Activated B cell treated with CpG ODN at 0.5 μM for 24 hours (primary cell): ENCODE measurements at places on chromosomes 2 and 18. TPM values are rescaled to one million over a fixed set of nuclear protein-coding genes. Genes with fewer than 3 reads are reported as not detected.

- DNase-seq = no peak
Measured at GRCh38 chr2:113061241-113061640, 2.2 kb downstream of the IL36RN start.

GRCh38 chr2:158931572-158931971 lies 36.9 kb upstream of the TANC1 start:
- no peak for DNase-seq

Gene CBLN2
- 0.09 TPM in 1 of 2 replicates, not detected in the other for total RNA-seq

DNA sequence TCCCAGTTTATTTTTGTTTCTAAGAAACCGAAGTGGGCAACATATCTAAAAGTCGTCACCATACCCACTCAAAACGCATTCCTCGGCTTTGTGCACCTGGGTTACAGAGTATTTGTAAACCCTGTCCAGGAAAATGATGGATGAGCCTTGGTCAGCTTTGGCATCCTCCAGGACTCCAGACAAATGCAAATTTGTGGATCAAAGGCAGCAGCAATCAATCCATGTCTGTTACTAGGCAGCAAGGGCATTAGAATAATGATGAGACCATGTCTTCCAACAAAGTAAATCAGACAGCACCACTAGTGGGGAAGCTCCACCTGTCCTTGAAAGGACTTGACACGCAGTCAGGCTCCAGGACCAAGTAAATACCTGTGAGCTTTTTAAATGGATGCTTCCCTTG lies 672.6 kb upstream of the GYPC start:
- DNase-seq = no peak

Gene FBXO15
- 0.69 and 0.98 TPM in 2 replicates for total RNA-seq

DNA sequence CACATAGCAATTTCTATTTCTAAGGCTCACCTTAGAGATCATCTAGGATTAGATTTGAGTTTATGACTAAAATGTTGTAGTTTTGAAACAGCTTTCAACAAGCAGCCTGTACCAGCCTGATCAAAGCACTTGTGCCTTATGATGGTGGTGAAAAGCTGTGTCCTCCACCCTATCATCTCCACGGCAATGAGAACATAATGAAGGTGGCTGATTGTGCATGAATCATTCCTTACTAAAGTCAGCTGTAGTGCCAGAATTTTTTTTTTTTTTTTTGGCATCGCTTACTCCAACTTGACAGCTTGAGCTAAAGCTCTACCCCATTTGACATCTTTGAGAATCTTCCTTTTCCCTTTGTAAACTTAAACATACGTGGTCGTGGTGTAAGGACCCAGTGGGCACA lies 86.0 kb downstream of the DCC start:
- DNase-seq = no peak

GRCh38 chr2:219384859-219385258 lies 2.9 kb downstream of the DNPEP start:
- no peak for DNase-seq

- DNase-seq = no peak
Measured at GRCh38 chr2:189621781-189622180, 39.5 kb upstream of the ASNSD1 start.

DNA sequence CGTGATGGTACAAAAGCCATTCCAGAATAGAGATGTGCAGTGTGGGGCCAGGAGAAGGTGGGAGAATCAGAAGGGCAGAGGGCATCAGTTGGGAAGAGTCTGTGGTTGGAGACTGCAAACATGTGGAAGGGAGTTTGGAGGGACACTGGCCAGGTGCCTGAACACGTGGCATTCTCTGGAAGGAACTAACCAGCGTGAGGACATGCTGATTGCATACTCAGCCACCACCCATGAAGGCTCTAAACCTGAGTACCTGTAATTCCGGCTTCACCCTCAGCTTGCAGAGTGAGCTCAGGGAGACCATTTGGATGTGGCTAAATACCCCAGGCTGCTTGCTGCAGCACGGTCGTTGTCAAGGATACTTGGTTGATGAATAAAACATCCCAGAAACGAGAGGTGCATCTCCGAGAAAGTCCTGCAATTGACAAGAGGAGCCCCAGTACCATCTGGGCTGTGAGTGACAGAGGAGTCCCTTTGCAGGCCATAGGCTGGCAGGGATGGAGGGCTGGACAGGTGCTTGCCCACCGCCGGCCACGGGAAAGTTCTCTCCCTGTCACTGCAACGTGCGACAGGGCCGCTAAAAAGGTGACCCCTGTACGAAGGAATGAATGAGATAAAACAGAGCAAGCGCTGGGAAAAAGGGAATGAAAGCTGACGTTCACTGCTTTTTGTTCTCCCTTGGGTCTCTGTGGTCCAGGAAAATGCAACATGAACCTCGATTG lies 5.0 kb downstream of the ACKR3 start:
- no peak for DNase-seq

DNA sequence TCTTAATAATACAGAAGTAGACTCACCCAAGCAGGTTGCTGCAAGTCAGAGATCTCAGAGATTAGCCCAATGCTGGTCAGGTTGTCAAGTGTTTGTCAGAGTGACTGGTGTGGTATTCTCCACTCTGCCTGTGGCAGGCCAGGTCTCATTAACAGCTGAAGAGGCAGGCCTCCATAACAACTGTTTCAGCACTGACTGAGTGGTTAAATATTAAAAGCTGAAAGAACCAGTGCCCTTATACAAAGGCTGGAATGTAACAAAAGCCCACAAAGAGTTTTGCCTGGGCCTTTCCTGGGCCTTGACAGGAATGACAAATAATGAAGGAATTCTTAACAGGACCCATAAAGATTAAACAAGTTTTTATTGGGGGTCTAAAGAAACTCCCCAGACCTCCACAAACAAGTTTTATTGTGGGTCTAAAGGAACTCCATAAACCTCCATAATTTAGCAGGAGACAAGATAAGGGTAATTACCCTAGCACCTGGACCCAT lies 26.8 kb downstream of the SULT1C2 start:
- DNase-seq = no peak

DNA sequence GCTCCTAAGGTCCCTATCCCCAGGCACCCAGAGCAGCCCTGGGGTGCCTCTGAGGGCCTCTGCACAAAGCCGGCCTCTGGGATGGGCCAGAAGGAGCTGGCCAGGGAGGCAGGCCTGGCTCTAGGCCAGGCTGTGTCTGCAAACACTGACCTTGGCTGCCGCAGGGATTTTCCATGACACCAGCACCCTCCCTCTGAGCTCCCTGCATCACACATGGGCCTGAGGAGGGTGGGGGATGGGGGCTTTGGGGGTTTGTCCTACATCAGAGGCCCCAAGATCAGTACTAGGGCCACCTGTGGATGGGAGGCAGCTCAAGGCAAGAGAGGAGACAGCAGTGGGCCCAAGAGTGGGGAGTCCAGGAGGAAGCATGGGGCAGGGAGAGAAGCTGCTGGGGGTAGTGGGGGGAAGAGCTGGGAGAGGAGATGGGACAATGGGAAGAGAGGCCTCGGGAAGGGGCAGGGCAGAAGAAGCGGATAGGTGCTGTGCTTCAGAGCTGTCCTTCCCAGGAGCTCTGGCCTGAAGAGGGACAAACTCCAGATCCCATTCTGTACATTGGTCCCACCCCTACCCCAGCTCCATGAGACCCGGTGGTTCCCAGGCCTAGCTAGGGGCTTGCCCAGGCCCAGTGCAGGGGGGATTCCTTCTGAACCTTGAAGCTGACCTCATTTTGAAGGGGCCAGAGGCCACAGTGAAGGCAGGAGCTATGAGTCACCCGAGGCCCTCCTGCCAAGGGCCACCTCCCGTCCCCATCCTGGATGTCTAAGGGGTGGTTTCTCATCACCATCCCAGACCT lies 28.0 kb downstream of the KCNK3 start:
- DNase-seq = no peak

Gene CFC1
- total RNA-seq = not detected in 2 replicates

GRCh38 chr18:67726882-67727281 lies 210.4 kb upstream of the DSEL start:
- no peak for DNase-seq

GRCh38 chr2:103367877-103368276 lies 606.0 kb downstream of the TMEM182 start:
- DNase-seq = no peak

DNA sequence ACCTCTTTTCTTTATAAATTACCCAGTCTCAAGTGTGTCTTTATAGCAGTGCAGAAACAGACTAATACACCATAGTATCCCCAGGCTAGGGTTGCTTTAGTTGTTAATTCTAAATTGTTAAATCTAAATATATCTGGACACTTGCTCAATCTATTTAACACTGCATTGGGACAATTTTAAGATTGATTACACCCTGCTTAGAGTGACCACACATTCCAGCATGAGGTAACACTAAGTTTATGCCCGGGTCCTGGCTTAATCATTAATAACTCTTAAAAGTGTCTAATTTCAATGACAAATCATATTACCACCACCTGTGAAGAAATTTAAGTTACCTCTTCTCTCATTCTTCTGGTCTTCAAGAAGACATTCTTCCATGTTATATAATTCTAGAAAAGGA lies 131.4 kb downstream of the ZNF385B start:
- no peak for DNase-seq

Gene RND3
- total RNA-seq = not detected in 2 replicates

GRCh38 chr2:60226943-60227342 lies 326.5 kb downstream of the BCL11A start:
- no peak for DNase-seq

Gene GATA6
- total RNA-seq = not detected in 2 replicates

DNA sequence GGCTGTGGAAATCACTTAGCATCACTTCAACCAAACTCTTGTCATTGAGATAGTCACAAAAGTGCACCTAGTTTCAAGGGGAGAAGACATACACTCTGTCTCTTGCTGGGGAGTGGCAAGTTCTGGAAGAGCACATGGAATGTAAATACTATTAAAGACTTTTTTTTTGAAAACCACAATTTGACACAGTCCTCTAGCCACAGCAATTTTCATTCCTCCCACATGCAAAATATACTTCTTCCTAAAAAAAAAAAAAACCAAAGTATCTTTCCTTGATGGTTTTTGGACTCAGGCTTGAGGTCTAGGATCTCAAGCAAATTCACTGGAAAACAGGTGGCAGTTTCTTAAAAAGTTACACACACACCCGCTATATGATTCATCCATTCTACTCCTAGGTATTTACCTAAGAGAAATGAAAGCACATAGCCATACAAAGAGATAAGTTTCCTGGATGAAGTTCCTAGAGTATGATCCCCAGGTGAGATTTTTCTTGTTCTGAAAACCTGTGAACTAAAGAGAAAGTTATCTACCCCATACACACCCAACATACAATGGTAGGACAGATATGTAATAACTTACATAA lies 295.8 kb downstream of the SP3 start:
- no peak for DNase-seq

- DNase-seq = no peak
Measured at GRCh38 chr18:69484699-69485396, 84.2 kb downstream of the DOK6 start.

- no peak for DNase-seq
Measured at GRCh38 chr2:197152451-197153228, 157.9 kb downstream of the ANKRD44 start.

Gene CYTIP
- 129 and 130 TPM in 2 replicates for total RNA-seq

DNA sequence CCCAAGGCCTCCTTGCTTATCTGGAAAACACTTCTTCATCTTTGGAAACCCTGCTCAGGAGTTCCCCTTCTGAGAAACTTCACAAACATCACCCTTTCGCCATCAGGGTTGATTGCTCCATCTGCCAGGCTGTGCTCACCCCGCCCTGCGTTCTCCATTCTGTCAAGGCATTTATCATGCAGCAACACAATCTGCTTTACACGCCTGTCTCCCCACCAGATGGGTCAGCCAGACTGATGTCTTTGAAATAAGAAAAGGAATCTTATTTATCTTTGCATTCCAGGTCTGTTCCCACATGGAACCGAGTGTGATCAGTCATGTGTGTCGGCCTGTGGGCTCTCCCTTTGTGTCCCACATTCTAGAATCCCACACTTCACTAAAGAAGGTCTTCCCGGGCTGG lies 110.0 kb upstream of the ARL4C start:
- no peak for DNase-seq

GRCh38 chr2:200305797-200306195 lies 697 bp upstream of the SPATS2L start:
- DNase-seq = no peak

DNA sequence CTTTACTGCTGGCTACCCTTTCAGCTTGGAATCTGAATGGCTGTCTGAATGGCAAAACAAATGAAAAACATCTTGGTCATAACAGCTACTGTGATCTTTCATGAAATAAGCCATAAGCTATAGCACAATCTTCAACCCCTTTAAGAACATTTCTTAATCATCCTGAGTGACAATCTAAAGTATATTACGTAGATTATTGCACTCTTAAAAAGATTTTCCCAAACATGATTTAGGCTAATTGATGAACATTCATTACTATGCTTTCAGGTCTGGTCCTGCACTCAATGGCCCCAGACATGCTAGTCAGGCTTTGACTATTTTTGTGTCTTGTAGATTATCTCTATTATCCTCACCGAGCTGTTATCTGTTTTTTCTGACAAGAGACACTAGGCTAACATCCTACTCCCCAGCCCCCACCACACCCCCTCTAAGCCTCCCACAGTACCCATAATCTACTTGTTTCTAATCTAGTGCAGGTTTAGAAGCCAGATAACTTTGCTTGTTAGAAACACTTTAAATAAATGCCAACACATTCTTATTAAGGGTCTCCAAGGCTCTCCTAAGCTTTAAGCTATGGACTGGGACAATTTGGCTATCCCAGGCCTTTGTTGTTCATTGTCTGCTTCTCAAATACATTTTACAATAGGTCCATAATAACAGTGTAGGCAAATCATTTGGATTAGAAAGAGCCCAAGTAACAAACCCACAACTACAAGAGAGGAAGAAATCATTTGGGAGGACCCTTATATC lies 4.2 kb downstream of the SMAD2 start:
- DNase-seq = no peak

GRCh38 chr2:152466041-152466440 lies 131.1 kb downstream of the FMNL2 start:
- no peak for DNase-seq

Gene NOL4
- not detected in 2 replicates for total RNA-seq

GRCh38 chr2:75146606-75147332 lies 52.6 kb downstream of the TACR1 start:
- DNase-seq = no peak

Gene MLPH
- total RNA-seq = not detected in 2 replicates

DNA sequence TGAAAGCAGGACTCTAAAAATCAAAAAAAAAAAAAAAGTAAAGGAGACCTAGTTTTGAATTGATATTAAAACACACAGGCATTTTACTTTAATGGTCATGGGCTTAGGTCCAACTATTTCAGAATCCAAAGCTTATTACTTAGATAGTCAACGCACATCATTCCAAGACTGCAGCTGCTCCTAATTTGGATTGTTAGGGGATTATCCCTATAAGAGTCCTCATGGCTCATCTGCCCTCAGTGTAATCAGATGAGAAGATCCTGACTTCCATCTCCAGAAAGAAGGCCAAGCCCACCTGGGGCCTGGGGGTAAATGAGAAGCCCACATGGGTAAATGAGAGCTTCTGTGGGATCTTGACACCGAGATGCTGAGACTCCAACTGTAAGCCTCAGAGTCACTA lies 424.2 kb downstream of the NRXN1 start:
- no peak for DNase-seq
